ENCODE measurements at places on chromosomes 7 and 10.
A peak's percentile ranks its signal among the peaks of the same experiment; 100 is the strongest.

- no peak for DNase-seq
These were observed 118.1 kb upstream of the LYZL2 start for GRCh38 chr10:30747633-30748032.

- DNase-seq = peak; percentile 52
These were observed 57.8 kb upstream of the WIPF3 start for GRCh38 chr7:29748286-29749099.

GRCh38 chr10:32409741-32410140 lies 36.2 kb upstream of the CCDC7 start:
- DNase-seq = no peak

GRCh38 chr10:14163377-14164086 lies 167.2 kb downstream of the FRMD4A start:
- no peak for DNase-seq

DNA sequence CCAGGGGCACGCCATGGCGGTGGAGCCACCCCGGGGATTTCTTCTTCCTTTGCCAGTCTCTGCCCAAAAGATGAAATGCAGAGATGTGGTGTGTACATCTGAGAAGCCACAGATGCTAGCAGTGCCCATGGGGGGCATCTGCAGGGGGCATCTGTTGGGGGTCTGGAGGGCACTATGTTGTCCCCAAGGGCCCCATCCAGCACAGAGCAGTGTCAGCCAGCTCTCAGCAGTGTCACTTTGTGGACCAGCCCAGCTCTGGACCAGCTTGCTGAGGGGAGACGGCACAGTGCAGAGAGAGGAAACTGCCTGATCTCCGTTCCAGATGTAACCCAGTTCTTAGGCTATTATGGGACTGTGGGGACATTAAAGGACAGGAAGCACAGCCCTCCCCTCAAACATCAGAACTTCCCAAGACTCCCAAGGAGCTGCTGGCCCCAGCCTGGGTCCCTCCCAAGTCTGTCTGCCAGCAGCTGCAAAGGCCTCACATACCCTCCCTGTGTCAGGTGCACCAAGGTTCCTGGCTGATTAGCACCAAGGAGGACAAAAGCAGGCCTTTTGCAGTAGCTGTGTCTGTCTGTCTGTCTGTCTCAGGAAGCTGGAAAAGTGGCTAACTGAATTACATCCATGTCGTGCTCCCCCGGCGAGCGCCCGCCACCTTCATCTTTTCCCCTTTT lies 536.5 kb downstream of the PTPRN2 start:
- DNase-seq = no peak

- DNase-seq = no peak
These were observed 571.2 kb upstream of the MKI67 start for GRCh38 chr10:128697437-128697836.

- no peak for DNase-seq
These were observed 249.6 kb upstream of the PTER start for GRCh38 chr10:16187161-16187560.

- DNase-seq = no peak
These were observed 89.8 kb upstream of the GNAI1 start for GRCh38 chr7:80044796-80045195.

GRCh38 chr7:122989577-122989976 lies 5.9 kb downstream of the TAS2R16 start:
- DNase-seq = no peak

DNA sequence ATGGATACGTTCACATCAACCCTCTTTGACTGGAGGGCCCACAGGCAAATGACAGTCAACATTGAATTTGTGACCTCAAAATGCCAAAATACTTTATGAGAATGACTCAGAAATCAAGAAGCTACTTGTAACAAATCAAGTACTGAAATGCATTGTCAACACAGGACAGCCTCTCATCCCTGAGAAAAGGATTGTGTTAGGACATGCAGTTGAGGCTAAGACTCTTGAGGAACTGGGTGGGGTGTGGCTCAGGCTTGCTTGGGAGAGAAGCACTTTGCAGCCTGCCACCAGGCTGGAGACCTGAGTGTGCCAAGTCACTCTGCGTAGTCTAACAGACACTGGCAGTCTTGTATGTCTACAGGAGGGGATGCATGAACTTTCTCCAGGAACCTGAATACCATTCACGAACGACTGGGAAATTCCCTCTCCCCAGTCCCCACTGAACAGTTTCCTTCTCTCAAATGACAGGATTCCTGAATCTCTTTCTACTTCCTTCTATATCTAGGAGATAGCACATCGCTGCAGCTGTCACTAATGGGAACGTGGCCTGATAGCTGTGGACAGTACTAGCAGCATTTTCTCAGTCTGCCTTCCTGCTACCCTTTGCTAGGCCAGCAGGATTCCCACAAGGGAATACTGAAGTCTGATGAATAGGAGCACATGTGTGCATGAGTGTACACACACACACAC lies 3.3 kb upstream of the SMO start:
- DNase-seq = no peak

GRCh38 chr10:102764470-102765161 lies 20.9 kb downstream of the WBP1L start:
- DNase-seq = no peak

GRCh38 chr7:113118074-113118959 lies at the start of gene SMIM30:
Gene SMIM30 (minus strand): TSS chr7:113118554. CDS start chr7:113117578, 976 bp downstream.
- DNase-seq = peak; percentile 93

DNA sequence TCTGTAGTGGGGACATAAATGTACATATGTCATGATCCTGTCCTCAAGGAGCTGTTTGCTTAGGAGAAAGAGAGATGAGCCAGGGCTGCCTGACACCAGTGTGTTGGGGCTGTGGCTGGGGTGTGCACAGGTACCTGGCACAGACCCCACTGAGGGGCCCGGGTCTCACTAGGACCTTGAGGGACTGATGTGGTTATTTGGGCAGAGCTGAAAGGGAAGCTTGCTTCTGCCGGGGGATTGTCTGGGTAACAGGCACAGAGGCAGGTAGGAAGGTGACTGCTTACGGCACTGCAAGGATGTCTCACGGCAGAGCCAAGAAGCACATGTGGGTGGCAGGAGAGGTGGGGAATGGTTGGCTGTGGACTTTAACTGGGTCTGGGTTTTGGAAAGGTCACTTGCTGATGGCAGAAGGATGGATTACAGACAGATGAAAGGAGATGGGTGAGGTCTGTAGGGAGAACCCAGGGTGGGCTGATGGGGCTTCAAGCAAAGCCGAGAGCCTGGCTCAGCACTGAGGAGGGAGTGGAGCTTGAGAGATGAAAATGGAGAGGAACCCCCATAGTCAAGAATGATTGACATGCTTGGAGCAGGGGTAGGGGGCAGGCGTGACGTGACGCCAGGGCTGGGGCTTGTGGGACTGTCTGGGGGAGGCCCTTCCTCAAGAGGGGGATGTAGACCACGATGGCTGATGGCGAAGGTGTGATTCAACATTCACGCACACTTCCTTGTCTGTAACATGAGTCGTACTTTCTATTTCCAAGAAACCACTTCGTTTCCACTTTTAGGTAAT lies 207.7 kb upstream of the SHH start:
- DNase-seq = no peak

DNA sequence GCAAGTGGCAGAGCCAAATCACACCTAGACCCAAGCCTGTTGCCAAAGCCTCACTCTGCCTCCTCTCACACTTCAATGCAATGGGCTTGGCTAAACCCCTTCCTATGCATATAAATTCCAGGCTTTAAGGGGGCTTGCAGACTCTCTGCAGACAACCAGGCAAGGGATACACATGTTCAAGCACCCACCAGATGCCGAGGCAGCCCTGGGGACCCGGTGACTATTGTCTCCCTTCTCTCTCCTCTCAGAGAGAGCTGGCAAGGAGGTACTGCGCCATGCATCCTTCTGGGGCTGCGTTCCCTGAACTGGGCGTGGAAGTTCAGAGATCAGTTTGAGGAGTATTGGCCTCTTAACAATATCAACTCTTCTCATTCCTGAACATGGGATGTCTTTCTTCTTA lies 131.2 kb downstream of the ARHGAP22 start:
- DNase-seq = no peak

- no peak for DNase-seq
These were observed 104.0 kb downstream of the CYTH3 start for GRCh38 chr7:6168477-6168868.

- no peak for DNase-seq
These were observed 816 bp downstream of the PSMG3 start for GRCh38 chr7:1569016-1569415.

GRCh38 chr10:129447486-129447885 lies 19.6 kb upstream of the MGMT start:
- no peak for DNase-seq

DNA sequence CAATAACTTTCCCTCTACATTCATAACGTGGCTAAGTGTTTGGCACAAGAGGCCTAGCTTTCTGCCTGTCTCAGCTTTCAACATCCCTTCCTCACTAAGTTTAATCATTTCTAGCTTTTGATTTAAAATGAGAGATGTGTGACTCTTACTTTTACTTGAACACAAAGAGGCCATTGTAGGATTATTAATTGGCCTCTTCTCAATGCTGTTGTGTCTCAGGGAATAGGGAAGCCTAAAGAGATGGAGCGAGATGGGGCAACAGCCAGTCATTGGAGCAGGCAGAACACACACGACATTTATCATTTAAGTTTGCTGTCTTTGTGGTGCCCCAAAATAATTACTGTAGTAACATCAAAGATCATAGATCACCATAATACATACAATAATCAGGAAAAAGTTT lies 167.1 kb upstream of the TRIM24 start:
- DNase-seq = no peak

DNA sequence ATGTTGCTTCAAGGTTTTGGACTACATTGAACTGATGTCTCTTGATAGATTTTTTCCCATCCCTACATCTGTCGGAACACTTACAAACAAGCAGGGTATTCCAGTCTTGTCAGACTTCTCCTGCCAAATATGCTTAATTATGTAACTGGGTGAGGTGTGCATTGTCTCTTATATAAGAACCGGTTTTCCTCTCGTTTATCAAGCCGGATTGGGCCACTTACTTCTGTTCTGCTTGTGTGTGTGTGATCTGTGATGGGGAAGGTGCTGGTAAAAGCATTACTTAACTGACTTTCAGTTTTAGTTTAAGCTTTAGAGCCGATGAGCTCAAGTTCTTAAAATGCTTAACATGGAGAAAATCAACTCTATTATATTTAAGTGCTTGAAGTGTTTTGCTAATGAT lies 57.9 kb downstream of the OTUD1 start:
- no peak for DNase-seq

GRCh38 chr10:3057946-3058345 lies 9.4 kb upstream of the PFKP start:
- no peak for DNase-seq

GRCh38 chr7:151696721-151697514 lies 177.2 kb upstream of the RHEB start:
- DNase-seq = no peak

- DNase-seq = no peak
These were observed 18.2 kb downstream of the NT5C3A start for GRCh38 chr7:33044401-33044718.

GRCh38 chr10:119378737-119379067 lies 163.8 kb downstream of the RGS10 start:
- DNase-seq = no peak

- no peak for DNase-seq
These were observed 151.5 kb upstream of the KAT6B start for GRCh38 chr10:74674927-74675326.

- DNase-seq = peak; percentile 3
These were observed 119.6 kb upstream of the MKX start for GRCh38 chr10:27865221-27865635.

DNA sequence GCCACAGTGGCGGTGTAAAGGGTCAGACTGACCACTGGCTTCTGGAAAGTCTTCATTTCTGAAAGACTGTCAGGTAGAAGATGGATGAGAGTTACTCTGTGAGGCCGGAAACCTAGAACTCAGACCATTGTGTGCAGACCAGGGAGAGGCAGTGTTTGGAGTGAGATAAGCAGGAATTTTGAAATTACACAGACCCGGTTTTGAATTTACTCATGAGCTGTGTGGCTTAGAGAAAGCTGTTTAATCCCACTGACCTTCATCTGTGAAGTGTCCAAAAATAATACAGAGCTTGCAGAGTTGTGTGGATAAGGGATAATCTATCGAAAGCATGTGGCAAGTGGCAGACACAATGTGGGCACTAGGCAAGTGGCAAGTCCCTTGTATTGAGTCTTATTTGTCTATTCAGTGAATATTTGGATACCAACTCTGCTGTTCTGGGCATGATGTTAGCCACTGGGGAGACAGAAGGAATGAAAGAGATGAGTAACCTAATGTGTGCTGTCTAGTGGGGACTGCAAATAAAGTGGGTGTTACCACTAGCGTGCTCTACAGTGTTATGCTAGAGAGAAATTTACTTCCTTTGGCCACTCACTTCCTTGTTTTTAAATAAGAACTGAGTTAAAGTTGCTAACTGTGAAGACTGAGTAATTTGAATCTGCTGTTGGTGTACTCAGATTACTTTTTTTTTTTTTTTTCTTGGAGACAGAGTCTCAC lies 69.4 kb downstream of the KIAA1217 start:
- DNase-seq = no peak

GRCh38 chr7:140358412-140359051 lies 39.8 kb downstream of the SLC37A3 start:
- DNase-seq = no peak

GRCh38 chr10:102832987-102833386 lies 4.2 kb downstream of the CYP17A1 start:
- DNase-seq = no peak

- DNase-seq = peak; percentile 80
These were observed 14.8 kb downstream of the ZSCAN25 start for GRCh38 chr7:99631295-99632109.

DNA sequence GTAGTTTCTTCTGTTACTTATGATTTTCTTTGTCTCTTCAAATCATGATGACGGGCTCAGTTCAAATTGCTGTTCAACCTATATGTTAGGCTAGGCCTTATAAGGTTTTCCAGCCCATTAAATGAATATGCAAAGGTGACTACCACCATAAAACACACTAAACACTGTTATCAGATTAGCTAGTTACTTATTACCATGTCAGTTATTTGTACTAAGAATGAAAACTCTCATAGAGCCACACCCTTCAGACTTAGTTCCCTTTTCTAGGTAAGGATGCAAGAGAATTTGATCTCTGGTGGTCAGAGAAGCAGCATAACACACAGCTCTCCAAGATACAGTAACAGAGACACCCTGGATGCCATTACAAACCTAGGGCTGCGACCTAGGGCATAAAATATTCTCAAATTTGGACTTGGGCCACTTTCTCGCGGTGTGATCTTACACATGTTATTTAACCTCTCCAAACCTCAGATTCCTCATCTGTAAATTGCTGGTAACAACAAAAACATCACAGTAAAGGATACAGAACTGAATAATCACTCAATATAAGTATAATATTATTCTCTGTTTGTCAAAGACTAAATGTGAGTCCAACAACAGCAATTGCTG lies 35.6 kb downstream of the ANKMY2 start:
- peak; percentile 56 for DNase-seq

DNA sequence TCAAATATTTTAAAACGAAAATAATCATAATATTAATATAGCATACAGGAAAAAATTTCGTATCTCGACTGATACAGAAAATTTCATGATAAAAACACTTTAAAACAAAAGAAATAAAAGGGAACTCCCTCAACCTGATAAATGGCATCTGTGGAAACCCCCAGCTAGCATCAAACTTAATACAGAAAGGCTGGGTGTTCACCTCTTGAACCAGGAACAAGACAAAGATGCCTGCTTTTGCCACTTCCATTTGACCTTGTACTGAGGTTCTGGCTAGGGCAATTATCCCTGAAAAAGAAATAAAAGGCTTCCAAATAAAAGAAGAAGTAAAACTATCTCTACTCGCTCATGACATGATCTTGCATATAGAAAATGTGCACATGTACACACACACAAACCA lies 2.5 kb upstream of the ALOX5 start:
- DNase-seq = no peak

- no peak for DNase-seq
These were observed 51.7 kb upstream of the CALD1 start for GRCh38 chr7:134727711-134728110.
